Ovary (tissue), 10 donors: ENCODE measurements at places on chromosomes 6 and 20.

DNA sequence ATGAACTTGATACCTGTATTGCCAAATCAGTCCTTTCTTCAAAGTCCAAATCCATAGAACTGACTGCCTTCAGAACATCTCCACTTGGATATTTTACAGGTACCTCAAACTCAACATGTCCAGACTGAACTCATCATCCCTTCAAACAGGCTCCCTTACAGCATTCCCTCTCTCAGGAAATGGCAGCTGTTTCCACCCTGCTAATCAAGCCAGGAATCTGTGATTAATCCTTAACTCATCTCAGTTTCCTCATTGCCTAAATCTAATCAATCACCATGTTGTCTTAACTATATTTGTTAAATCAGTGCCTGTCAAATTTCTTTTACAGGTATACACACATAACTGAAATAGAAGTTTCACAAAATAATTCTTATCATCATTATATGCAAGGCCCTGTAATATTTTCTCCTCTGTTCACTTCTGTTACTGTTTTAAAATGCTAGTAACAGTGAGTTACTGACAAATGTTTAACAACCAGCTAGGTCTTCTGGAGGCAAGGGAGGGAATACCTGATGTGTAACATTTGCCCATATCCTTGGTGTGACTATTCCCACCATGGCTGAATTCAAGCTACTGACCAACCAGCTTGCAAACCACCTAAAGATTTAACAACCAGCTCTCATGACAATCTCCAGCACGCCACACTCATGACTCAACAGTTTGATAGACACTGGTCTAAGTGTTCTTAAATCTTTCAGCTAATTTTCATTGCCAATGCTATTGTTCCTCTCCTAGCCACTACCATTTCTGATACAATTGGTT lies 124.9 kb downstream of the ADAT2 start:
- no peak for DNase-seq

DNA sequence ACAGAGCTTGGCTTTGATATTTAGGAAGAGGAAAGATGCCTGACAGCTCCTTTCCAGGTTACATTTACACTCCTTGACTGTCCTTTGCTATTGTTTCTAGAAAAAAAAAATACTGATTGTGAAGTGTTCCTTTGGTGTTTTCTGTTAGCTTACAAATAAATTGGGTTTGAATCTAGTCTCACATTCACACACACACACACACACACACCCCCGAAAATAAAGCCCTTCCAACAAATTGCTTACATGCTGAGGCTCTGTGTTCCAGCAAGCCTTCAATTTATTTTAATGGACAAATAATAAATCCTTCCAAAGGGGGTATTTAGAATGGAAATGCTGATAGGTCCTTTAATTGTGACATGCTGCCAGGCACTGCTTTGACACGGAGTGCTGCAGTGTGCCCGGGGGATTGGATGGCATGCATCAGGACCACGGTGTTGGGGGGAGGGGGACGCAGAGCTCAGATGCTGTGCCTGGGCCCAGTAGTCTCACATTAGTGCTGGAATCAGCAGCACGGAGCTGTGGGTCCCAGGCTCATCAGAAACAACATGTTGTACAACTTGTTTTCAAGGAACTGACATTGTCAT lies 199.9 kb downstream of the CD83 start:
- DNase-seq: no peak

GRCh38 chr6:100881707-100882040 lies 545 bp upstream of the ASCC3 start:
- no peak for DNase-seq

DNA sequence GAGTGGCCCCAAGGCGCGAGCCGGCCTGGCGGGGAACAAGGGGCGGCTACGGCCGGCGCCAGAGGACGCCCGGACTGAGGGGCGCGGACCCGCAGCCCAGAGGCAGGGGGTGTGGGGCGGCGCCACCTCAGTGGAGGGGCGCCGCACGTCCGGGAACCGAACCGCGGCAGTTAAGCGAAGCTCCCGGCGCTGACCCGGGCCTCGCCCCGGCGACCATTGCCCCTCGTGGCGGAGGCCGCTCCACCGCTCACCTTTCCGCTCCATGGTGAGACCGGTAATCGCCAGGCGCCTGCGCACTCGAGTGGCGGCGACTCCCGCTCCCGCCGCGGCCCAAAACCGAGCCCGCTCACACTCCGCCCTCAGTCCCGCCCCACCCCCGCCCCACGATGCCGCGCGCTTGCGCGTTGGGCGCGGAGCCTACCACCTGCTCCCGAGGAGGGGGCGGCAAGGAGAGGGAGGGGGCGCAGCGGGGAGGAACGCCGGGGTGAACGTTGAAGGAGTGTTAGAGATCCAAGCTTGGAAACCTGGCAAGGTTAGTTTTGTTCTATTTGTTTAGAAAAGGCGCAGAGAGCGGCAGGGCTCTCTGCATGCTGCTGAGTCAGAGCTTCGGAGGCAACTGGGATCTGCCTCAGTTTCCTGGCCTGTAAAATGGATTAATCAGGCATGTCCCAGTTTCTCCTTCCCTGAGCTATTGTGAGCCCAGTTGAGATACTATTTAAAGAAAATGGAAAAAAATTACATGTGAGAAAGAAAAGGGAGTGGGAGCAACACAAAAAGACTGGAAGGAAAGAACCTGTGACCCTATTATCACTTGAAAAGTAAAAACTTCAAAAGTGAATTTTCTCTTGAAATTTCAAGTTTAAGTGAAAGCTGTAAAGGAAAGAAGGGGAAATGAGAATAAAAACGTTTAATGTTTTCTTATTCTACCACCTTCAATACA lies at the start of gene SRPK1:
SRPK1 (minus strand) TSS at position 306 of the 940 bp plus-strand sequence; CDS start at position 264, 42 bp downstream.
- peak; percentile 83 for DNase-seq

GRCh38 chr6:53119772-53120409 lies 28.8 kb downstream of the GCM1 start:
- no peak for DNase-seq
